ENCODE measurements at places on chromosomes 4 and X. TPM values are rescaled to one million over a fixed set of nuclear protein-coding genes. Genes with fewer than 3 reads are reported as not detected.

MAGEE2 gene
- polyA plus RNA-seq = 0.73 TPM

- no peak for DNase-seq
Measured at GRCh38 chr4:33160126-33160525, 2440.0 kb downstream of the PCDH7 start.

- DNase-seq = no peak
Measured at GRCh38 chr4:87353592-87353991, 30.9 kb upstream of the HSD17B13 start.

DNA sequence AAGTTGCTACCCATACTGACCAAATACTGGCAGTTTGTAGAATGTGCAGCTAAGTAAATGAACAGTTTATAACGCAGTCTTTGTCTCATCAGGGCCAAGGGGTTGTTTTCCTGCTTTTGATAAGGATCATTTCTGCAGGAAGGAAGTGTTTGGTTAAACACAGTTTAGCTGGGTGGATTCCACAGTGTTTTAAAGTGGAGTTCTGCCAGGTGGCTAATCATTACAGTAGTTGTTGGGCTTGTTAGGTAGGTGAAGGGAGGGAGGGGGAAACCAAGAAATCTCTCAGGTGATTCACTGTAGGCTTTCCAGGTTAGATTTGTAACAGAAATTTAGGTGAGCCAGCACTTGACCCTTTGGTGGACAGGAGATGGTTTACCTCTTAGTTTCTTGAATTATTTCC is 58.1 kb downstream of the FNIP2 start:
- peak; percentile 69 for DNase-seq

GRCh38 chr4:158808399-158808798 is 39.6 kb downstream of the FNIP2 start:
- no peak for DNase-seq

DNA sequence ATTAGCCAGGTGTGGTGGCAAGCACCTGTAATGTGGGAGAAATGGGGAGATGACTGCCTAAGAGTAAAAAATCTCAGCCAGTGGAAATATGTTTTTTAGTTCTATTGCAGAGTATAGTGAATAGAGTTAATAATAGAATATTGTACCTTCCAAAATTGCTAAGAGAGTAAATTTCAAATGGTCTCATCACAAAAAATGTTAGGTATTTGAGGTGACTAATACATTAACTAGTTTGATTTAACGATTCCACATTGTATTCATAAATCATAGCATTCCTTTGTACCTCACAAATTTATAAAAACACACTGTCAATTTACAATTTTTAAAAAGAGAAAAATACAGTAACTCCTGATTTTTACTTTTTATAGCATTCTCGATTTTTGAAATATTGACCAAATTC is 681.5 kb upstream of the EPHA5 start:
- no peak for DNase-seq

Data from right lung (tissue), 10 donors.